Activated naive CD4-positive, alpha-beta T cell treated with anti-CD3 and anti-CD28 coated beads, Interleukin-2, amount 10 ng/mL, durations not matched to agents 7 days and 5 days (primary cell): ENCODE measurements at places on chromosomes 3 and 15.

- DNase-seq, result no peak
Observed at GRCh38 chr3:20060974-20061685, 20.9 kb downstream of the KAT2B start.

- no peak for DNase-seq
Observed at GRCh38 chr15:42066764-42067415, 27.5 kb downstream of the PLA2G4D start.

- no peak for DNase-seq
Observed at GRCh38 chr15:88018869-88019641, 237.5 kb downstream of the NTRK3 start.

- no peak for DNase-seq
Observed at GRCh38 chr3:49013113-49013737, 5.2 kb downstream of the DALRD3 start.
